ENCODE measurements at places on chromosomes 2 and 18.
A peak's percentile ranks its signal among the peaks of the same experiment; 100 is the strongest.

DNA sequence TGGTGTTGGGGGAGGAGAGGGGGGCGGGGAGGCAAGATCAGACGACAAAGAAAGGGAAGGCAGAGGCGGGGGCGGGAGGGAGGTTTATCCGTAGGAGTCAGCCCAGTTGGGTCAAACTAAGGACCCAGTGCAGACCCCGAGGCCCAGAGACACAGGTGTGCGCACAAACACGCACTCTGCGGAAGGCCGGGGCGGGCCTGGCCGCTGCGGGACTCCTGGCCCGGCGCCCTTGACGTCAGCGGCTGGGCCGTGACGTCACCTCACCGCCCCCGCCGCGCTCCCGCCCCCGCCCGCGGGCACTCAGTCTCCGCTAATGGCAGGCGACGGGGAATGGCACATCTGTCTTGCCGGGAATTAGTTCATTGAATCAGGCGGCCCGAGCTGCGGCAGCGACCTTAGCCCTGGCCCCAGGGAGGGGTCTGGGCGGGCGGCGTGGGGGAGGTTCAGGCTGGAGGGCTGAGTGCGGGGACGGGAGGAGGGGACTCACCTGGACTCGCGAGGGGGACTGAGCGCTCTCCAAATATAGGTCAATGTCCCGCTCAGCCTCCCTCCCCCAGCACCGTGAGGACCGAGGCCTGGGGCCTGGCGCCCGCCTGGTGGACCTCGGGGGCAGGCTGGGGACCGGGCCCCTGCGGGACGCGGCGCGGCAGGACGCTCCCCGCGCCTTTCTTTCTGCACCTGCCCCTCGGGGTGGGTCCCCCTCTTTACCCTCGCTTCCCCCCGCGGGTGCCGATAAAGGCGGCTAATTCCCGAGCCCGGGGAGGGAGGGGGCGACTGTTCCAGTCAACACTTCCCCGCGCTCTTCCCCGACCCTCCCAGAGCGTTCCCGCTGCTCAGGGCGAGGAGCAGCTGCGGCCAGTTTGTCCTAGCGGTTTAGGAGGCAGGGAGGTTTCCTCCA lies 15.5 kb upstream of the ECEL1 start:
- DNase-seq, result peak; percentile 42

- DNase-seq, result no peak
These were observed 106.9 kb upstream of the CD302 start for GRCh38 chr2:159904959-159905305.

- DNase-seq, result no peak
These were observed 245.8 kb downstream of the KCNE4 start for GRCh38 chr2:223297788-223298187.

DNA sequence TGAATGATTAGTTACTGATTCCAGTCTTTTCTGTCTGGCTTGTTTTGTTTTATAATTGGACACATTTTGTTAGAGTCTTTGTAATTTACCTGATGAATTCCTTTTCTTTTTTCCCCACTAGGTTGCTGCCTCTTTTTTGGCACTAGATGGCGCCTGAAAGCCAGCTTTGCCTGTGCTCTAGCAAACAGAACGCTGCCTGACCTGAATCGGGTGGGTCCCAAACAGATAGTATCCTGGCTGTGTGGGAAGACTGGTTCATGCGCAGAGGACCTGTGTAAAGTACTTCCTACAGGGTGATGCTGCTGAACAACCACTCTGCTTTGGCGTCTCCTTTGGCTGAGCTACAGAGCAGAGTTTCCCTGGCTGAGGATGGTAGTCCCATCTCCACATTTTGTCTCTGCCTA lies 288.2 kb downstream of the IKZF2 start:
- DNase-seq, result no peak

GRCh38 chr18:21650311-21650710 lies 38.2 kb downstream of the SNRPD1 start:
- DNase-seq, result no peak

- DNase-seq, result no peak
These were observed 167.6 kb downstream of the FAM210A start for GRCh38 chr18:13558790-13559189.

DNA sequence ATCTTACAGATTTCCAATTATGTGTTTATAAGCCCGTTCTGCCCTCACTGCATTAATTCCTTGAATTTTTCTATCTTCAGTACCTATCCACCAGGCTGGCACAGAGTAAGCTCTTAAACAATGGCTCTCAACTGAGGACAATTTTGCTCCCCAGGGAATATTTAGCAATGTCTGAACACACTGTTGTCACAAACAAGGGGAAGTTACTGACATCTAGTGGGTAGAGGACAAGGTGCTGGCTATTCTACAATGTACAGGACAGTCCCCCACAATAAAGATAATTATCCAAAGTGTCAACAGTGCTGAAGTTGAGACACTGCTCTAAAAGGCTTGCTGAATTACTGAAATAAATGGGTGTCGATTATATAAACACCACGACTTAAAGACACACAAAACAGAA lies 5.0 kb downstream of the NDUFS1 start:
- no peak for DNase-seq

GRCh38 chr2:133424876-133425275 lies 143.4 kb downstream of the NCKAP5 start:
- DNase-seq, result no peak

DNA sequence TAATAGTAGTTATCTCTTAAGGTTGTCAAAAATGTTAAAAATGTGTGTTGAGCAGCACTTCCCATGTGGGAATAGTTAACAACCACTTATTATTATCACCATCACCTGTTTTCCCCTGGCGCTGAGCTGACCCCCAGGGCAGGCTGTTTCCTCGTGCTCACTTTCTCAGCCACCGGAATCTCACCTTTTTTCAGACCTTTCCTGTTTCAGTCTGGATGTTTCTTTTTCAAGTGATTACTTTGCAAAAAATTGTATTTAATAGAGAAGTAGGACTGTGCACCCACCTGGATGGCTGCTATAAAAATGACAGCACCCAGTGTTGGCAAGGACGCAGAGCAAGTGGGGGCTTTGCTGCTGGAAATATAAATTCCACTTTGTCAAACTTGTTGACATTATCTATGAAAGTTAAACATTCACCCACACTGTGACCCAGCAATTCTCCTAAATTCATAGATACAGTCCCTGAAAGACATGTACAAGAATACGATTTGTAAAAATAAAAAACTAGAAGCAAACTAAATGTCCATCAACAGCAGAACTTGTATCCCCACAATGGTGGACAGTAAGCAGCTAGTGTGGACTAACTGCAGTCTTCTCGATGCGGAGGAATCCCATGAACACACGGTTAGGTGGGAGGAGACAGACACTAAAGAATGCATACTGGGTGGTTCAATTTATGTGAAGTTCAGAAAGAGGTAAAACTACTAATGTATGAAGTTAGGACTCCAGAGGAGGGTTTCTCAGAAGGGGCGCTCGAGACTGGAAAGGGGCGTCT lies 66.5 kb downstream of the SOWAHC start:
- no peak for DNase-seq

GRCh38 chr2:150045601-150046000 lies 441.9 kb downstream of the RND3 start:
- DNase-seq, result no peak

- DNase-seq, result no peak
These were observed 66.2 kb downstream of the MAIP1 start for GRCh38 chr2:200021449-200022114.

GRCh38 chr2:196316050-196316430 lies 144.7 kb upstream of the STK17B start:
- no peak for DNase-seq

GRCh38 chr2:69784228-69784627 lies 42.3 kb downstream of the ANXA4 start:
- no peak for DNase-seq

All from stimulated activated CD8-positive, alpha-beta memory T cell treated with anti-CD3 and anti-CD28 coated beads, Interleukin-12 subunit alpha, Interleukin-12 subunit beta, amount 100 ng/mL, for 4 hours (primary cell).